ENCODE measurements at places on chromosomes 11 and 22.

GRCh38 chr22:24429411-24430365 lies 2.3 kb downstream of the ADORA2A start:
- DNase-seq: no peak

DNA sequence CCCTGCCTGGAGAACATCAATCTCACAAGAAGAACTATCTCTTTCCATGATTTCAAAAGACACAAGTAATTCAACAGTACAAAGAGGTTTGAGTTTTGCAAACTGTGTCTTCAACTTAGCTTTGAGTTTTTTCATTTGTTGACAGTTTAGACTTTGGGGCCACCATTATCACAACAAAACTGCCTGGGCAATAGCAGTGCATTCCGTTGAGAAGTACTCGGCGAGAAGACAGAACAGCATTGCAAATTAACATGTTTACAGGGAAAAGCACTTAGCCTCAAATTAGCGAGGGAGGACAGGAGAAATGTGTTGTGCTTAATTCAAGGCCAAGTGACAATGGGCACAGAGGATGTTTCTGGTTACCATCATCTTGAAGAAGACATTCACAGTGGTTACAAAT lies 133.2 kb upstream of the MPPED2 start:
- DNase-seq: no peak

DNA sequence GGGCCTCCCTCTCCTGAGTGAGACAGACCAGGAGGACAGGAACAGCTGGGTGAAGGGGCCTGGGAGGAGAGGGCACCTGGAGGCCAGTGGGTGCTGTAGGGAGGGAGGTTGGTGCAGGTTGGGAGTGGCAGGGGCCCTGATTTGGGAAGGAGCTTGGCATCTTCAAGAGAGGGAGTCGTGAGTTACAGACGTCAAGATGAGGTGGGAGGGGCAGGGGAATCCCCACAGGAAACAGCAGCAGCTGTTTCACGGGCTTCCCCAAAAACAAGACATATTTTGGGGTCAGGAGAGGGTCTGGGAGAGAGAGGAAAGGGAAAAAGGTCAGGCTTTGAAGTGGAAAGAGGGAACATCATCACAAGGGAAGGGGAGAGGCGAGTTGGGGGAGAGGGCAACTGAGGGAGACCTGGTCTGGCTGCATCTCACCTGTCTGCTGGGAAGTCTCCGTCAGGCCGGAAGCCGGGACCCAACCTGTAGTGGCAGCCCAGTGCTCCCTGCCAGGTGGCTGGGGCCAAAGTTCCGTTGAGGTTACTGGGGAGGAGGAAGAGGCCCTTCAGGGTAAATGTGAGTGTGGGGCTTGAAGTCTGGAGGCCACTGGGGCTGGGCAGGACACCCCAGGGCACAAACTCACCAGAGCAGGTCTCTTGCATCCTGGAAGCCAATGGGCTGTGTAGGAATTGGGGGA lies 4.4 kb downstream of the NAALADL1 start:
- DNase-seq: no peak

DNA sequence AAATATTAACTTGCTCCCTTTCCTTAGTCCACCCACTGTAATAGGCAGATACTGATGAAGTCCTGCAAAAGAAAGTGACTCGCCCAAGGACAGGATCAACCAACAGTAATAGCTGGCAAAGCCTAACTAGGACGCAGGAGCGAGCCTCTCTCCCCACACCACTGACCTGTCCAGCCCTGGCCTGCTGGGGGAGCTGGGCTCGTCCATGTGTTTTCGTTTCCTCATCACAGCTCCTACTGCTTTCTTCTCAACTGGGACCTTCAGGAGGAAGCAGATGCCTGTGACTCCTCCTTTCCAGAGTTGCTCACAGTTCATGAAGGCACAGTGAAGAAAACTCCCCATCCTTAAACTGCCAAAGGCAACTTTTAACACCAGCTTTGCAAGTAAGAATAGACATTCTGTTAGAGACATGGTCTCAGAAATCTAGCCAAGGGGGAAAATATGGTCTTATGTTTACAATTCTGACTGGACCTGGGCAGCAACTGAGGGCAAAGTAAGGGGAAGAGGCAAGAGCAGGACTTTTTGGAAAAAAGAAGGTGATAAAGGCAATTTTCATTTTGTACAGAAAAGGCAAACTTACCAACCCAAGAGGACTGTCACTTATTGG lies 11.6 kb upstream of the GPHA2 start:
- DNase-seq: no peak

- DNase-seq: no peak
Measured at GRCh38 chr11:44445500-44446365, 119.7 kb upstream of the CD82 start.

DNA sequence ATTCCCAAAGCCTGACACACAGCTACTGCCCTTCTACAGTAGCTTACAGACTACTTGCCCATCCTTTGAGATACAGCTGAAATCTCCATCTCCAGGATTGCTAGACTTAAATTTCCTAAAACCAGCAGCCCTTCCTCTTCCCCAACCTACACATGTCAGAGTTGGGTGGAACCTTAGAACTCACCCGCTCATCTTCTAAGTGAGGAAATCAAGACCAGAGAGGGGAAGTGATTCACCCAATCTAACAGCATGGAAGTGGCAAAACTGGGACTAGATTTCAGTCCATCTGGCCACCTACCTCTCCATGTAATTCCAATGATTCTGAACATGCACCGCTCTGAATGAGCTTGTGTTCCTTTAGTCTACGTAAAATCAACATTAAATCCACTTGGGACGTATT lies 1.0 kb upstream of the TMEM86A start:
- DNase-seq: no peak

GRCh38 chr11:11583801-11584529 lies 37.8 kb downstream of the GALNT18 start:
- DNase-seq: no peak

DNA sequence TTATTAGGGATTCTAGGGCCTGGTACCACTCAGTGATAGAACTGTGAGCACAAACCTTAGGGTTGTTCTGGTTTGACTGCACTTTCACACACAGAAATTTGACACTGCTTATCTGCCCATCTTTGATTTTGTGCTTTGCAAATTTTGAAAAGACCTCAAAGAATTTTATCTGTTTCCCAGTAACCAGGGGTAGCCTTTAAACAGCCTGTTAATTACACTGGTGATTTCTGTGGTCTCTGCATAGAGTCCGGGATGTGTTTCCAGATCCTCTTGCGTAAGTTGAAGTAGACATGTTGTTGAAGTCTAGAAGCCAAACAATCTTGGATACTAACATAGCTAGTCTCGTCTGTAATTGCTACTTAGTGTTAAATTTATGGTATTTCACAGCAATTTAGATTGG lies 75.3 kb downstream of the C22orf31 start:
- no peak for DNase-seq

DNA sequence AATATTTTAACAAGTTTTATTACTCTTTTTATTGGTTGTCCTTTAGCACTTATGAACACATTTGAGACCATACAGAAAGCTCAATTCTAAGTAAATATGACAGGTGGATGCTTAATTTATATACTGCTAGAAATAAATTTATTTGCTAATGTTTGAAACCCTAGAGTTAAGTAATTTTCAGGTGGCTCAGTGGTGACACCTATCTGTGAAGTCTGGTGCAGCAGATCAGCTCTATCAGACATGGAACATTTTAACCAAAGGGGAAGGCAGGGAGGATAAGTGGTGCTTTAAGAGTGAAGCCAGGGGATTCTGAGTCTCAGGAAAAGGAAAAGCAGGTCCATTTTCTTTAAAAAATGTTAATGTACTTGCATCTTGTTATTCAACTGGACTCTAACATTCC lies 175.8 kb downstream of the DSCAML1 start:
- no peak for DNase-seq

DNA sequence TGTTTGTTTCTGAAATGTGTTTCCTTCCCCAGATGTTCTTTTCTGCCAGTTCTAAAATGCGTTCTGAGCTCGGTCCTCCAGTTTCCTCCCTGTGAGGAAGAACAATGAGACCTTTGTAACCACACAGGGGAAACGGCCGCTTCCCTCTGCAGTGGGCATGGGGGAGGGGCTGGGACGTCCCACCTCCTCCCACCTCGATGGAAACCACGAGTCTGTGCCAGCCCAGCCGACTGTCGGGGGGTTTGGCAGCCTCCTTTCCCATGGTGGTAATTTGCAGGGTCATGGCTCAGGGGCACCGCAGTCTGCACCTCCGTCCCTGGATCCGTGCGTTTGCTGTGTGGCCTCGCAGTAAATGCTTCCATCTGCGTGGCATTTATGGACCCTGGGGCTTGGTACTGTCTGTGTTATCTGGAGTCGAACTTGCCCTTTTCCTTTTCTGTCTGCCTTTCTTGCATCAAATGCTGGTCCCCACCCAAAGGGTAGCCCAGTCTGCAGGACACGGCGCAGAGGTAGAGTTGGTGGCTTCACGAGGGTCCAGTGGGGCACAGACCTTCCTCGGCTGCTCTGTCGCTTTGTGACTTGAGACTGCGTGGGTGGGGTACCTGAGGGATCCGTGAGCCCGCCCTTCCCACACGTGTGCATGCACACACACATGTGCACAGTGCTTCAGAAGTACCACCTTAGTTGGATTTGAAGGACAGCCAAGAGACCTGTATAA lies 16.1 kb downstream of the LRP5 start:
- DNase-seq: no peak

DNA sequence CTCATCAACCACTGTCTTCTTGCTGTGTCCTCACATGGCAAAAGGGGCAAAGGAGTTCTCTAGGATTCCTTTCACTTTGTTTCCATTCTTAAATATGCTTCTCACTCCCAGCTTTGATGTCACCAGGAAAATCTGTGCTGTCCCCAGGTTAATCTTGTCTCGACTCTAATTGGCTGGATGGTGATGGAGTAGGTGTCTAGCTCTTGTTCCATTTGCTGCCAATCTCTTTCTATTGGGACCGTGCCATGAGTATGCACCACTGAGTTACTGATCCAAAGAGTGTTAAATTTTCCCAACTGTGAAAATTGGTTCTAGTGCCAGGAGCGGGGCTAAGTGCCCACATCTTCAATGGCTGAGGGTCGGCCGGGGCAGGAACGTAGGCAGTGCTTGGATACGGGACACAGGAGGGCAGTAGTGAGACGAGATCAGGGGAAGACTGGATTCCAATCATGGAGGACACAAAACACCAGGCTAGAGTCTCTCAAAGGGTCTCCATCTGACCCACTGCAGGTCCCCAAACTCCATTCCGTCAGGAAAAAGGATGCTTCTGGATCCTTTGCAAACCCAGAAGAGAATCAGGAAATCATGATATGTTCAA lies 47.7 kb upstream of the CSNK2A3 start:
- DNase-seq: no peak

GRCh38 chr11:46149826-46150225 lies 28.6 kb upstream of the PHF21A start:
- DNase-seq: no peak

DNA sequence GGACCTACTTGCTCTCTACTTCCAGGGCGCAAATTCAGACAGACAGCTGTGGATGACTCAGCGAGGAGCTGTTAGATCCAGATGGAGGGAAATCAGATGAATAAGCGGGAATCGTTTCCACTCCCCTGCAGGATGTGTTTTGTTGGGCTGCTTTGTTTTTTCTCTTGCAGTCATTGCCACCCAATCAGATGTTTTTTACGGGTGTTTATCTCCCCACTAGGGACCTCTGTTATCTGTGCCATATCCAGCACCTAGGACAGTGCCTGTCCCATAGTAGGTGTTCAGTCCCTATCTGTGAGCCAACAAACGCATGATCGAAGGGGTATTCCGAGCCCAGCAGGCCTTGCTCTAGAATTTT lies 51.1 kb upstream of the PARVG start:
- no peak for DNase-seq

DNA sequence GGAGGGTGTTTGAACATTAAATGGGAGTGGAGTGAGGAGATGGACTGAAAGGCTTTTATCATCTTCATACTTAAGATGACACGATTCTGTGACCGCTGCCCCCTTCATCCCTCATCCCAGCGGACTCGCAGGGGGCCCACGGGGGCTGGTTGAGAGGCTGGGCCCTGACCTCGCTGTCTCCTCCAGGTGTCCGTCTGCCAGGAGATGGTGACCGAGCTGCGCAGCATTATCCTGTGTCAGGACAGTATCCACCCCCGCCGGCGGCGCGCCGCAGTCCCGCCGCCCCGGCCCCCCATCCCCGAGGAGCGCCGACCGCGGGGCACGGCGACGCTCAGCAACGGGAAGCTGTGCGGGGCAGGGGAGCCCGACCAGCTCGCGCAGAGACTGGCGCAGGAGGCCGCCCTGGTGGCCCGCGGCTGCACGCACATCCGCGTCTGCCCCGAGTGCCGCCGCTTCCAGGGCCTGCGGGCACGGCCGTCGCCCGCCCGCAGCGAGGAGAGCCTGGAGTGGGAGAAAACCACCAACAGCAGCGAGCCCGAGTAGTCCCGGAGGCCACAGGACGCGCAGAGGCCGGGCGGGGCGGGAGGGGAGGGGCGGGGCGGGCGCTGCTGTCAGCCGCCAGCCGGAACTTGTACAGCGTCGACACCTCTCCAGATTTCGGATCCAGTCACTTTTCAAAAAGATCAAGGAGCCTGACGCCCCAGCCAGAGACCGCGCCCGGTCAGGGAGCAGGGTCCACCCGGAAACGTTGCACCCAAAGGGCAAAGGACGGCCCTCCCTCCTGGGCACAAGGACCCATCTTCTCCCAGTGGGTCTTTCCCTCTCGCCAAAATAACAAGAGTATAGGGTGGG lies 38.0 kb upstream of the TBCEL start:
- no peak for DNase-seq

DNA sequence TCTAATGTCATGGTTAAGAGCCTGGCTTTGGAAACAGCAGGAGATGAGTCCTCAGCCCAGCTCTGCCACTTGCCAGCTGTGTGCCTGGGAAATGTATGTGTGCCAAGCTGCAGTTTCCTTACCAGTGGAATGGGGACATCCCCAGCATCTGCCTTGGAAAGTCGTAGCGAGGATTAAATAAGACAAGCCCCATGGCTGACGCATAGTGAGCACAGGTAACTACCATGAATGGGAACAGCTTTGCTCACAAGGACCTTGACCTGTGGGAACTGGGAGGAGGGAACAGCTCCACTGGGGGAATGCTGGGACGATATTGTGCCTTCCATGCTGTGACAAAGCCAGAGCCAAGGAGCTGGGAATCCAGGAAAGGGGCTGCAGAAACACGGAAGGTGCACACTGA lies 2.6 kb upstream of the DSCAML1 start:
- no peak for DNase-seq

DNA sequence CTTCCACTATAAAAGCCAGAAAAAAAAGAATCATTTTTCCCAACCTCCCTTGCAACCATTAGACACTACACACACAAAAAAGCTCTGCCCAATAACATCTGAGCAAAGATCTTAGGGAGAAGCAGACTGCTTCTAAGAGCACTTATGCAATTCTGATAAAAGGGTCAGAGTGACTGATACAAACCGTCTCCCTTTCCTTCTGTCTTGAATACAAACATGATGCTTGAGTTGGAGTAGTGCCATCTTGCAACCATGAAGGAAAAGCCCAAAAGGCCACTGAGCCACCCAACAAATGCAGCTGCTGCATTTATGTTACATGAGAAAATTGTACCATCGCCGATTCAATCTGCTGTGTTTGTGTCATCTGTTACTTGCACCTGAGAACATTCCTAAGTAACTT lies 47.6 kb upstream of the EED start:
- DNase-seq: no peak

GRCh38 chr11:8298801-8299786 lies 35.4 kb upstream of the LMO1 start:
- no peak for DNase-seq

GRCh38 chr11:31720671-31721365 lies 90.3 kb downstream of the PAX6 start:
- no peak for DNase-seq
